NCI-H2029 treated with DMSO at 0.1 percent for 48 hours (cell line): ENCODE measurements at places on chromosomes 16 and 17.

GRCh38 chr16:56938664-56939513 lies 6.9 kb downstream of the HERPUD1 start:
- DNase-seq, result no peak

DNA sequence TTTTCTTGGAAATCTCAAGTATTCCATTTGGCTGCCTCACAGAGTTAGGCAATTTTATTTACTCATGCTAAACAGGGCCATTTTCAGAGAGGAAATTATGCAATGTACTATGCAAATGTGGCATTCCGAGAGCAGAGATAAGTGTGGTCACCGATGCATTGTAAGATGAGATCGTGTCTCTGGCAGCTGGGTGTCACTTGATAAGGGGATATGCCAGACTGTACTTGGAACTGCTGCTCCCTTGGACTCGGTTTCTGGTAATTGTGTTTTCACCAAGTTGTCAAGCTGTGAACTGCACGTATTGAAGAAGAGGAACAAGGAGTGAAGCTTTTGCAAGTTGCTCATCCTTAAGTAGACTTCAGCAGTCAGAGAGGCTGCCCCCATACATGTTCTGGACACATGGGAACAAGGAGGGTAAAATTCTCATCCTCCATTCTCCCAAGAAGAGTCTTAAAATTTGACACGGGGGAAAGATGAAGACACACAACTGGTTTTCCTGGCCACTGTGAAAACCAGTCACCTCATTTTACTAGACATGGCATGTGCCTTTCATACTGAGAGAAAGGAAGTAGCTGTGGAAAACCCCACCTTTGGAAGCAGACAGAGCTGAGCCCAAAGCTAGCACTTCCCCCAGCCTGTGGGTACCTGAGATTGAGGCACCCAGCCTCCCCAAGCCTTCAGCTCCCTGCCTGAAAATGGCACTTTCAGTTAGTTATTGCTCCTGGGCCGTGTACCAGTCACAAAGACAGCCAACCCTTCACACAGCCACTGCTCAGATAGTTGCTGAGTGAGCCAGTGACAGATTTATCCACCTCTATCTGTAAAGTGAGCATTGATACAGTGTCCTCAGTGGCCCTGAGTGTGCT lies 150.7 kb downstream of the SOCS1 start:
- peak; percentile 71 for DNase-seq

DNA sequence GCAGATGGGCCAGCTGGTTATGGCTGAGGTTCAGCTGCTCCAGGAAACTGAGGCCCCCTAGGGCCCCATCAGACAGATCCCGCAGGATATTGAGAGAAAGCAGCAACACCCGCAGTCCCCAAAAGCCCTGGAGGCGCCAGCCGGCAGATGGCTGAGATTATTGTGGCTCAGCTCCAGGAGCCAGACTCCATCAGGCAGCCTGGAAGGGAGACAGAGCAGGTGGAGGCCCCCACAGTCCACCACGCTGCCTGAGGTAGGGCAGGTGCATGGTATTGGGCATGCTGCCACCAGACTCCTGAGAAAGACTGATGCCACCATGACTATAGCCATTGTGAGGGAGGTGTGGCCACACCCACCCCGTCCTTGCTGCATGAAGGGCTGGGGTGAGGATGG lies 9.5 kb upstream of the TMEM101 start:
- DNase-seq, result peak; percentile 78

DNA sequence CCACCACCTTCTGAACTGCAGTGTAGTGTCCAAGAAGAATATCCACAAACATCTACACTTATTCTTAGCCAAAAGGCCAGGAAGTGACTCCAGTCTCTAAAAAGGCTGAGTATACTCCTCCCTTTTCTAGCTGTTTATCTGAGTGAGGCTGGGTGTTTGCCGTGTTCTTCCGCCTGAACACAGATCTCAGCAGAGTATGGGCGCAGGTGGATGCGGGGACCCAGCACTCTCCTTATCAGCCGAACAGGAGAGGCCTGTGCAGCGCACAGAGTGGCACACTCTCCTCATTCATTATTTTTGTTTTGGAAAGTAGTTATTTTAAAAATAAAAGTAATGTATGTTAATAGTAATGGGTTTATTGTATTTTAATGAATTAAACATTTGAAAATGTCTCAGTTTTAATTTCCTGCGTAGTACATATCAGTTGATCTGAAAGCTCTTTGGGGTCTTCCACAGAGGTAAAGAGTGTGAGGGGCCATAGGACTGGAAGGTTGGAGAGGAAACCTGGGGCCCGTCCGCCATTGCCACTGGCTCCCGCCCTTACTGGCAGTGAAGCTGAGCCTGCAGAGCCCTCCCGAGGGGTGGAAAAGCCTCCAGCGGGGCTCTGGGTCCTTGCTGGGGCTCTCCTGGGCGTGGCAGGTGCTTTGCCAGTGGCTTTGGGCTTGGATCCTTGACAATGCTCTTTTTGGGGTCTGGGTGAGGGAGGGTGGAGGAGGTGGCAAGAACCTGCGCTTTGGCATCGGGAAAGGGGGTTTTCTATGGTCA lies 53.8 kb downstream of the PDPK1 start:
- DNase-seq, result no peak

DNA sequence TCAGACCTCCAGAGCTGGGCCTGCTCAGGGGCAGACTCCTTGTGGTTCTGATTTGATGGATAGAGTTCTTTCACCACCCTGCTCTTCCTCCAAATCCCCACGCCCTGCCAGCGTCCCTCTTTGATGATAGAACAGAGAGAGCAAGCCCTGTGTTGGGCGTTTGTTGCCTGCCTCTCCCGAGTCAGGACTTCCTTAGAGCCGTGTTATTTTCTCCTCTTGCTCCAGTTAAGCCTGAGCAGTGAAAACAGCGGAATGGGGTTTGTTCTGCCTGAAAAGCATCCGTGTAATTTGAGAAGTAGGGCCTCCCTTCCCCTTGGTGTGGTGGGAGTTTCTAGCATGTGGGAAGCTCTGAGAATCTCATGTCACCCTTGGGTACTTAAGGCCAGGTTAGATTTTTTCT lies 22.1 kb downstream of the TMEM94 start:
- no peak for DNase-seq

GRCh38 chr17:18117982-18118975 lies 9.7 kb downstream of the MYO15A start:
- DNase-seq, result no peak

DNA sequence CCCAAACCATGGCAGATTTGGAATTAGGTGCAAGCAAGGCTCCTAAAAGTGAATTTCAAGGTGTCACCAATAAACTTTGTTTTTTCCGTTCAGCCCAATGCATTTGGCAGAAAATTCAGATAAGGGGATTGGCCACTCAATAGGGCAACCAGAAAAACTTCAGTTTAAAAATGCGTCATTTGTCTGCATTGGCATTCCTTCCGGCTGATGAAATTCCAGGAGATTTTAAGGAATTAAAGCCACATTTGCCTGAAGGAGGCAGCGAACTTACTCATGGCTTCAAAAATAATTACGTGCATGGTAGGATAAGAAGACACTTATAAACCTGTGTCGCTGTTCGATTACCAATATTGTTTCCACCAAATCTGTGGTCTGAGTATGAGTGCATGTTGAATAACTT lies 151.9 kb downstream of the SALL1 start:
- no peak for DNase-seq

DNA sequence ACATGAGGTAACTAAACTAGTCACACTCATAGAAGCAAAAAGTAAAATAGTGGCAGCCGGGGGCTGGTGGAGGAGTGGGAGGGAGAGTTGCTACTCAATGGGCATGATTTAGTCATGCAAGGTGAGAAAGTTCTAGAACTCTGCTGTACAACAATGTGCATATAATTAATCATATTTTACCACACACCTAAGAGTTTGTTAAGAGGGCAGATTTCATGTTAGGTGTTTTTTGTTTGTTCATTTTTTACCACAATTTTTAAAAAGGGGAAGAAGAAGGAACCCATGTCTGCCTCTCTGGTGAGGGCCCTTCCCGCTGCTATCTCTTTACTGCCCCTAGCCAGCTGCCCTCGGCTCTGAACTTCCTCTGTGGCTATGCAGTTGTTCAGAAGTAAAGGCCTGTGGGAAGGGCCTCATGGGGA lies 11.2 kb downstream of the CD300LB start:
- no peak for DNase-seq

- DNase-seq, result no peak
Observed at GRCh38 chr16:85461022-85461813, 151.9 kb upstream of the GSE1 start.

DNA sequence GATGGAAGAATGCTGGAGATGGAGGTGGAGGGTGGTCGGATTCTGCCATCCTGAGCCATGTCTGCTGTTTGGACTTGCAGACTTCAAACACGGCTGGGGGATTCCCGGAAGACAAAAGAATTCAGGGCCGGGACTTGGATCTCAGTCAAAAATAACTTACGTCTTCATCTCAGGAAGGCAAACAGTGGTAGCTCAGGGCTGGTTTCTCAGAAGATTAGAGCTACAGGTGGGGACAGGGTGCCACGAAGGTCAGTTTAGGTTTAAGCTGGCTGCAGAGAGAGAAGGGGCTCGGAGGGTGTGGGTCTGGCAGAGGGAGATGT lies 4.3 kb upstream of the RHBDL3 start:
- no peak for DNase-seq

DNA sequence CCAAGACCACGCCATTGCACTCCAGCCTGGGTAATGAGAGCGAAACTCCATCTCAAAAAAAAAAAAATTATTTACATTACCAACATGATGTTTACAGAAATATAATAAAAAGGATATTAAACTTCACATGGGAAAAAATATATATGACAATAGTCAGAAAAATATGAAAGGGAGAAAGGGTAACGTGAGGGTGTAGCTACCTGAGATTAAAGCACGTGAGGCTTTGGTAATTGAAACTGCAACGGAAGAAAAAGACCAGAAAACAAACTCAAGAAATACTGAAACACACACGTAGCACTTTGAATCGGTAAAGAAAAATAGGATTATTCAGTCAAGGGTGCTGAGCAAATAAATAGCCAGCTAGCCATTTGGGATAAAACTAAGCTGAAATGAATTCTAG lies 53.6 kb downstream of the CYTH1 start:
- no peak for DNase-seq

- DNase-seq, result no peak
Observed at GRCh38 chr16:10156099-10156498, 26.1 kb downstream of the GRIN2A start.

DNA sequence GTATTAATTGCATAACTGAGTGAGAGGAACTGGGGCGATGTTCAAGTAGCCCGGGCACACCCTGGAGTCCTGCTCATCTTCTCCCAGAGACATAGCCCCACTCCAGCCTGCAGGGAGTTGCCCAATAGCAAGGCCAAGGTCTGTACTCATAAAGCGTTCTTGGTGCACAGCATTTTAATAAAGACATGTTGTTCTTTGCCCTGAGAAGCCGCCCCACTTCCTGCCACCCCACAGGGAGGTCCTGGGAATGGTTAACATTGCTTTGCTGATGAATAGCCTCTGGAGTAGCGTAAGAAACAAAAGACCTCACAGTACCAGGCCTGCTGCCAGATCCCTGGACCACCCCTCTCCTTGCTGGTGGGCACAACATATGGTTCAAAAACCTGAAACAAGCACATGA lies 21.6 kb upstream of the CDH1 start:
- DNase-seq, result no peak
